ENCODE measurements at places on chromosomes 3 and 15.

GRCh38 chr3:141240687-141241615, 9.3 kb downstream of the PXYLP1 start:
- DNase-seq, result no peak

- DNase-seq, result no peak
Measured at GRCh38 chr3:33975463-33975862, 177.0 kb downstream of the PDCD6IP start.

DNA sequence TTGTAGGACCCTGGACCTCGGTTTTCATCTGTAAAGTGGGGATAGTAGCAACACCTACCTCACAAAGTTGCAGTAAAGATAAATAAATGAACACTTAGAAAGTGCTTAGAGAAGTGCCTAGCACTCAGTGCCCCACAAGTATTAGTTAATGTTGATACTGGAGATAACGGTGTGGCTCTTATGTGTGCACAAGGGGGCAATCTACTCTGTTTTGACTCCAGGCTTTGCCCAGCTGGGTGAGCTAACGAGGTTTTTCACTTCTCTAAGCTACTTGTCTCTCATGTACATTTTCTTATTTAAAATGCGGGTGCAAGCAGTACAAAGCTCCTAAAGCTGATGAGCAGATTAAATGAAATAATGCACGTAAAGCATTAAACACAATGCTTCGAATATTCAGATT, 193.5 kb upstream of the ICE2 start:
- DNase-seq, result no peak

DNA sequence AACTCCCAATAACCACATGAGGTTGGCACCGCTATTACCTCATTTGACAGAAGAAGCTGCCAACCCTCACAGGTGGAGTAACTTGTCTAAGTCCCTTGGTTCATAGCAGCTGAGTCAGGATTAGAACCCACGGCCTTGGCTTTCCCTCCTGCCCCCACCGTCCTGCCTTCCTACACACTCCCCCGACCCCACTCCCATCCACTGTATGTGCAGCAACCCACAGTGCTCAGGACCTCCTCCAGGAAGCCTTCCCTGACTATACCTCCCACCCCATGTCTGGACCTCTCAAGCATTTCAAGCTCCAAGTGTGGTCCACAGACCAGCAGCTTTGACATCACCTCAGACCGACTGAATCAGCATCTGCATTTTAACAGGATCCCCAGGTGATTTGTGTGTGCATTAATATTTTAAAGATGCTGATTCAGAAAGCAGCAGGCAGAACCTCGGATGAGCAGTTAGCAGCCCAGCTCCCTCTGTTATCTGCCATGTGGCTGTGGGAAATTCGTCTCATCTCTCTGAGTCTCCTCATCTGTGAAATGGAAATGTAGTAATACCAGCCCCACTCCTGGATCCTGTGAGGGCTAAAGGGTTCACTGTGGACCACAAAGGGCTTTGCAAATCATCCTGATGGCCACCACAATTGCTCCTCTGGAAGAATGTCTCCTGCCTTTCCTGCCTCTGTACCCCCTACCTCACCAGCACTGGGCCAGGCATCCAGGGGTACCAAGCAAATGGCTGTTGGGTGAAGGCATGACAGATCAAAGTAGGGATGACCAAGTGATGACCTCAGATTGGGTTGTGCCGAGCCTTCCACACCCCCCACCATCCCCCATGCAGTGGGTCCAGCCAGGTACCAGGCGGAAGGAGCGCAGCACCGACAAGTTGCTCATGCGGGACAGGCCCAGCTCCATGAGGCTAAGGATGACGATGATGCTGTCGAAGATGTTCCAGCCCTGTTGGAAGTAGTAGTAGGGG, 62.7 kb downstream of the SCN5A start:
- DNase-seq, result peak; percentile 38

DNA sequence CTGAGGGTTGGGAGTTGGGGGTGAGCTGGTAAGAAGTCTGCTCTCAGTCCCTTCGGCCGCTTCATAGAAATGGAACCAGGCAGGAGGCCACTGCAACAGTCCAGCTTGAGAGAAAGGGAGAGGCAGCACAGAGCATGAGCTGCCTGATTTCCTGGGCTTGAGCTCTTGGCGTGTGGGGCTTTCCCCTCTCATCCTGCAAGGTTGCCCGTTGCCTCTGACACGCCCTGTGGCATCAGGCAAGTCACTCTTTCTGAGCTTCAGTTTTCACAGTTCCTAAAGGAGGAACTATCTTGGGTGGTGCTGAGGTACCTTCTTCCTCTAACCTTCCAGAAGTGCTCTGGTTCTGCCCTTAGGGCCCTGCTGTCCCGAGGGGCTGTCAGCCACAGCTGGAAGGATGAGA, 4.9 kb downstream of the MESP2 start:
- DNase-seq, result no peak

GRCh38 chr3:69791106-69791505, 51.8 kb downstream of the MITF start:
- peak; percentile 86 for DNase-seq

DNA sequence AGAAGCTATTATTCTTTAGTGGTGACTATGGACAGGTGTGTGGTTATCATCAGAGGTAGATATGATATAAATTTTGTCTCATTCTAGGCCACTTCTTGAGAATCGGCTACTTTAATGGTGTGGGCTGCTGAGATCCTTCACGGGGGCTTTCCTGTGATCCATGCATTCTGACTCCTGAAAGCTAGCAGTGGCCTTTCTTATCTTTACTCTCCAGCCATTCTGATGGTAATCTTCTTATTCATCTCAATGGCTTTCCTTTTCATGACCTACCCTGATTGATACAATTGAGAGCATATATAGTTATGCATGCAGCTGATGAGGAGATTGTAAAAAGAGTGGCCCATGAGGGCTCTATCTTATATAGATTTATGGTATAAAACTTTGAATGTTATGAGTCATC, 78.3 kb upstream of the ZPLD1 start:
- no peak for DNase-seq

DNA sequence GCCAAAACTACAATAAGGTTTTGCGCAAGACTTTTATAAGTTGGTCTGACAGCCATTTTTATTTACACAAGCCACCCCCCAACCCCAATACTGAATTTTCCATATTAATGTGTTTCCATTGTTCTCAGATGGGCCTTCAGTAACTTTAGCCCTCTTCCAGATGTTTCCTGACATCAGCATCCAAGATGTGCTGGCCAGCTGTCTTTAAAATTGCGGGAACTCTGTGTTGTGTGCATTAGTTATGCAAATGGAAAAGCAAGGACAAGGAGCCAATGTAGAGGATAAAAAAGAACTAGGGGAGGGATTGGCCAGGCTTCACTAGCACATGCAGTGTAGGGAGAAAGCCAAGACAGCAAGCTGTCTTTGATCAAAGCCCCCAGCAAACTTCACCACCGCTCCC, 45.4 kb downstream of the COMMD2 start:
- no peak for DNase-seq

DNA sequence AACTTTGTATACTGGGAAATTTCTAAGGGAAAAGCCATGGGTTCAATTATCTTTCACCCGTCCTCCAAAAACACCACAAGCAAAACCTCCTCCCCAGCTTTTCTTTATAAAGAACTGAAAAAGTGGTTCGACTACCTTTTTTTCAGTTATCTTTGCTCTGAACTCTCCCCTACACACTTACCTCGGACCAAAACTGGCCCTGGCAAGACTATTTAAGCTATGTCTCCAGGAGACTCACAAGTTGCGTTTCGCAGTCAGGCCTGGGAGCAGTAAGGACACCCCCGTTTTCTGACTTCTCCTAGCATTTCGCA, 645 bp downstream of the COPS2 start:
- DNase-seq, result no peak

GRCh38 chr3:179852142-179852905, 184.4 kb downstream of the PEX5L start:
- no peak for DNase-seq

- DNase-seq, result no peak
Measured at GRCh38 chr3:42804831-42805132, 492 bp upstream of the HIGD1A start.

DNA sequence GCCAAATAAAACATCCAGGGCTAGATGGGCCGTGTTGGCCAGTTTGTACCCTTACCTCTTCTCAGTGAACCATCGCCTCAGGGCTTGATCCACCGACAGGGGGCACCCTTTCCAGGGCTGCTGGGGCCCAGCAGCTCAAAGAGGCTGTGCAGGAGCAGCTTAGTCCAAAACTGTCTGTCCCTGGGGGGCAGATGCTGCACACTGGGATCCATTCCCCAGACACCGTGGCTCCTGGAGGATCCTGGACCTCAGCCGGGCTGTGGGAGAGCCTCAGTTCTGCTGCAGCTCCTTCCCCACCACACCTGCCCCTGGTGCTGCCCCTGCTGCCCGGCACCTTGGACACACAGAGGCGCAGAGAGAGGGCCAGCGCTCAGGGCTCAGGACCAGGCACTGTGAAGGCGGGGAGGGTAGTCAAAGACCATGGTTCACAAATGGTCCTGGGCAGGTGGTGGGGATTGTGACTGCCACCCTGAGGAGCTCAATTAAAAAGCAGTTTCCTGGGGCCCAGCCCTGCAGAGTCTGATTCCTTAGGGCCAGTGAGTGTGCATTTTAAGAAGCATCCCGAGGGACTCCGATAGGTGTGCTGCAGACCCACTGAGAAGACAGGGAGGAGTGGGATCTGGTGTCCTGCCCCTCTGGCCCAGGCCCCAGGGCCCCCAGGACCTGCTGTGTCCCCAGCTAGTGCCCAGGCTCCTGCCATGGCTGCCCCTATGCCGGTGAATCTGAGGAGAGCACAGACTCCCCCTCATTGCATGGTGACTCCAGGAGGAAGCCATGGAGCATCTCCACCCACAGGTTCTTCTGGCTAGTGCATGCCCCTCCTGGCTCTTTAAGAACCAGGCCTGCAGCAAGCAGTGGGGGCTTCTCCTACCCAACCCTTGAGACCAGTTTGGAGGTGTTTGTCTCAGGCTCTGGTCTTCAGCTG, 86.5 kb upstream of the PRR20G start:
- no peak for DNase-seq

- DNase-seq, result no peak
Measured at GRCh38 chr15:90316139-90316538, 35.9 kb upstream of the ZNF774 start.

DNA sequence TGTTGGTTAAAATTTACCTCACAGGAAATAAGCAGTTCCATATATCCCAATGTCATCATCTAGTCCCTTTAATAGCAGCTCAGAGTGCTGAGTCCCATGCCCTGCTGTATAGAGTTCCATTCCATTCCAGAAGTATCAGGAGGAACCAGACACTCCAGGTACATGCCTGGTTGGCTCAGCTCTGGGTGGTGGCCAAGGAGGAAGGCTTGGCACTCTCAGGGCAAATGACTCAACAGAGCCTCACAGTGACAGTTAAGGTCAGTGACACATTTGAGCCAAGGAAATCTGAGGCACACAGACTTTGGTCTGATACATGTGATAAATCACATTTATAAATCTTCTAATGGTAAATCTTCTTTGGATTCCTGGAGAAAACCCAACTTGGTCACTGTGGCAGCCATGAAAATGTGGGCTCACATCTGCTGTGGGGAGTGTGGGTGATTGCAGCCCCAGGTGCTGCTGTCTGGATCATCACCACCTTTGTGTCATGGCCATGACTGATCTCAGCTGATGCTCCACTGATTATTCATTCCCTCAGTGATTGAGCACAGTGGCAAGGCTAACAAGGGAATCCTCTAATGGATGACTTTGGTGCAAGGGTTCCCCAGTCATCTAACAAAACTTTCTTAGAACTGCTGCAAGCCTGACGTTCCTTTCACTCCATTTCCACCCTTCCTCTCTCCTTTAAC, 9.3 kb downstream of the HHLA2 start:
- DNase-seq, result no peak

DNA sequence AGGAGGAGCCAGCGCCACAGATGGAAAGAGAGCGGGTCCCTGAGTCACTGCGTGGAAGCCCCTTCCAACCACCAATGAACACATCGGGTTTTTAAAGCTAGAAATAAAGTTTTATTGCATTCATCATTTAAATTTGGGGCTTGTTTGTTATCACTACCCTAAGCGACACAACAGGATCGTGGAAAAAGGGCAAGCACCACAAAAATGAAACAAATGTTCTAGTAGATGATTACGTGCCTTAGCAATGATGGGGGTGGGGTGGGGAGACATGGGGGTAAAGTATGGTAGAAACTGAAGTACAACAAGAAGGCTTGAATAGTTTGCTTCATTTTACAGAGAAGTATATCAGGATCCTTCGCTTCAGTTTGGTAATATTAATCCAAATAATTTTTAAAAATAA, 221.6 kb upstream of the ATP10A start:
- no peak for DNase-seq

DNA sequence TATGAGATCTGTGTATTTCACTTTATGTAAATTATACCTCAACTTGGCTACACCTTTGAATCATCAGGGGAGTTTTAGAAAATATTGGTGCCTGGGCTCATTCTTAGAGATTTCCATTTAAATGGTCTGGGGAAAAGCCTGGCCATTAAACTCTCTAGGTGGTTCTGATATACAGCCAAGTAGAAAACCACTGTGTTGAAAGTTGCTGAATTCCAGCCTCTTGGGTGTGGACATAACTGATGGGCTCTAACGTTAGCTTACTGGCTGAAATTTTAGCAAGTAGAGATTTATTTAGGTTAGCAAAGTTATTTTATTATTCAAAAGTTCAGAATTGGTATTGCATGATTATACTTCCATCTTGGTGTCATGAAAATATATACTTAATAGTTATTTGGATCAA, 84.1 kb downstream of the ATG7 start:
- no peak for DNase-seq

- no peak for DNase-seq
Measured at GRCh38 chr3:158381262-158381868, 189.6 kb upstream of the MLF1 start.

- DNase-seq, result no peak
Measured at GRCh38 chr3:38247366-38248035, 18.1 kb upstream of the SLC22A13 start.

GRCh38 chr15:33313491-33313890, 2.7 kb downstream of the RYR3 start:
- DNase-seq, result no peak

DNA sequence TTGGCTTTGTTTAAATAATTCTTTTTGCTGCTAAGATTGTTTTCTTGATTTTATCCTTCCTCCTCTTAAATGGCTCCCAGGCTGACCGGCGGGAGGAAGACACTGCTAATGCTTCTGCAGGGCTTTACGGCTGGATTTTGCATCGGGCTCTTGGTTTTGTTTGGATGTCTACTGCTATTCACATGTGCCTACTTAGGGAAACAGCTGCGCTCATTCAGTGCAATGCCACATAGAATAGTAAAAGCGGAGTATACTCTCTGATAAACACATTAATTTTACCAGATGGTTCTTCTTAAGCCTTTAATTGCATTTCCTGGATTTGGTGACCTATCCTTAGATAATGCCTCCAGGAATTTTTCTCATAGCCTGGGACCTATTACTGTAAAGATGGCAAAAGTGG, 146.6 kb downstream of the THSD4 start:
- DNase-seq, result no peak

- DNase-seq, result no peak
Measured at GRCh38 chr3:7144697-7145308, 283.9 kb downstream of the GRM7 start.

- DNase-seq, result no peak
Measured at GRCh38 chr3:191987831-191988350, 526.9 kb downstream of the PYDC2 start.

- DNase-seq, result no peak
Measured at GRCh38 chr15:36947035-36947719, 153.2 kb downstream of the MEIS2 start.
